Placental pericyte (primary cell): ENCODE measurements at places on chromosomes 6 and 20. TPM values are rescaled to one million over a fixed set of nuclear protein-coding genes. Genes with fewer than 3 reads are reported as not detected.

KIF6 gene
- under 0.01 TPM in 1 of 2 replicates, not detected in the other for total RNA-seq

AIF1 gene
- not detected in 2 replicates for total RNA-seq

PIGT gene
- total RNA-seq: 46.1 and 59.5 TPM in 2 replicates

TCP11 gene
- 0.66 and 0.72 TPM in 2 replicates for total RNA-seq

NKX2-4 gene
- not detected in 2 replicates for total RNA-seq

SLC22A23 gene
- total RNA-seq: 0.88 and 2.4 TPM in 2 replicates

HCRTR2 gene
- total RNA-seq: not detected in 2 replicates

TREML2 gene
- total RNA-seq: not detected in 2 replicates

CYP39A1 gene
- 0.22 and 6.3 TPM in 2 replicates for total RNA-seq

CDK5RAP1 gene
- 23.9 and 27.8 TPM in 2 replicates for total RNA-seq

SCUBE3 gene
- total RNA-seq: 0.22 and 9.9 TPM in 2 replicates

LTA gene
- total RNA-seq: not detected in 2 replicates

C6orf47 gene
- total RNA-seq: 17.1 and 25.5 TPM in 2 replicates

MOG gene
- not detected in 2 replicates for total RNA-seq

MEP1A gene
- not detected in 2 replicates for total RNA-seq

PRL gene
- total RNA-seq: not detected in 2 replicates

SRSF12 gene
- total RNA-seq: under 0.01 TPM in 1 of 2 replicates, not detected in the other

CRYBG1 gene
- total RNA-seq: 3.1 and 15.7 TPM in 2 replicates

RNF182 gene
- total RNA-seq: under 0.01 and 2.3 TPM in 2 replicates

CRISP2 gene
- not detected in 2 replicates for total RNA-seq

RBBP8NL gene
- not detected in 2 replicates for total RNA-seq

RRBP1 gene
- total RNA-seq: 175 and 228 TPM in 2 replicates

IL17A gene
- not detected in 2 replicates for total RNA-seq

PCK1 gene
- not detected in 2 replicates for total RNA-seq

SCRT2 gene
- not detected in 2 replicates for total RNA-seq

ZC2HC1B gene
- total RNA-seq: not detected in 2 replicates

FERMT1 gene
- 0.88 and 7.3 TPM in 2 replicates for total RNA-seq

SLC17A3 gene
- not detected in 2 replicates for total RNA-seq

DOP1A gene
- 10.9 and 19.9 TPM in 2 replicates for total RNA-seq

CCN6 gene
- not detected in 2 replicates for total RNA-seq

CENPB gene
- 105 and 150 TPM in 2 replicates for total RNA-seq

DYNLRB1 gene
- 89.3 and 90.8 TPM in 2 replicates for total RNA-seq

TSPO2 gene
- total RNA-seq: not detected in 2 replicates

TNFAIP3 gene
- 10.3 and 19.0 TPM in 2 replicates for total RNA-seq

VSTM2L gene
- 0.22 and 0.57 TPM in 2 replicates for total RNA-seq

TINAG gene
- not detected in 2 replicates for total RNA-seq

ANKRD6 gene
- 0.22 and 0.43 TPM in 2 replicates for total RNA-seq

DPPA5 gene
- total RNA-seq: not detected in 2 replicates

PI16 gene
- total RNA-seq: 0.14 TPM in 1 of 2 replicates, not detected in the other

ABCC10 gene
- total RNA-seq: 34.5 and 43.3 TPM in 2 replicates

BPI gene
- not detected in 2 replicates for total RNA-seq
